ENCODE measurements at places on chromosomes 13 and 19.
A peak's percentile ranks its signal among the peaks of the same experiment; 100 is the strongest.

GRCh38 chr13:79725841-79726240 is 244.9 kb downstream of the NDFIP2 start:
- no peak for DNase-seq

GRCh38 chr13:21218351-21219035 is 42.0 kb downstream of the MRPL57 start:
- no peak for DNase-seq

GRCh38 chr13:79658333-79658975 is 177.5 kb downstream of the NDFIP2 start:
- DNase-seq = no peak

- no peak for DNase-seq
These were observed 11.9 kb upstream of the IL17D start for GRCh38 chr13:20691616-20692015.

- no peak for DNase-seq
These were observed 11.1 kb downstream of the FTL start for GRCh38 chr19:48975947-48976847.

DNA sequence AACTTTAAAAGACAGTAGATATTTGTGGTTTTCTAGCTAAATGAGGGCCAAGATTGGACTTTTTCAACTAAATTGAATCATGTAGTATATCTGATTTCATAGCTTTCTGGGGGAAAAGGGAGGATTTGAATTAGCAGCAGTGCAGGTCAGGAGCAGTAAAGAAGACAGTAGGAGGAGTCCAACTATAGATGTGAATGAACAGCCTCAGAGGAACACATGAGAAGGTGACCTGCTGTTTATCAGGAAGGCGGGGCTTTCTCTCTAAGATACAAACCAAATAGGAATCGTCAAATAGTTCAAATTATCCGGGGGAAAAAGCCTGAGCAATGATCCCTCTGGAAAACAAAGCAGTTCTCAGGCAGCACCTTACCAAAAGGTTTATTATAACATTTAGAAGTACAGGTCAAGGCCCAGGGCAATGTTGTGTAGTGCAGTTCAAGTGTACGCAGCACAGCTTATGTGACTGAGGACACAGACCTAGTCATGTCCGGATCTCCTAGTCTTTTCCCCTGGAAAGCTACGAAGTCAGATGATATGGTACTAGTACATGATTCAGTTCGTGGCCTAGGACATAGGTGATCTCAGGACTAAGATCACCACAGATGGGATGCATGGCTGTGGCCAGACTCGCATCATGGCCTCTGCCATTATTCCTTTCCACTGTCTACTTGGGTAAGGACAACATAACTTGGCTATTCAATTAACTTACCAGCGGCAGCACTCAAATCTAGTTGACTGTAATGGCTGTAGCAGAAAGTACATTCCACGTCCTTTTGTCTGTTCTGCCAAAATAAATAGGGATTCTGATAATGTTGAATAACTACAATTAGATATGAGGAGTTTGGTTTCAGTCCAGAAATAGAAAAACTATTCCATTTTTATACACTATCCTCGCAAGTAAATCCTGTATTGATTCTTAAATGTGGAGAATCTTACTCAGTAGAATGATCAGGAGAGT is 40.3 kb downstream of the MPHOSPH8 start:
- no peak for DNase-seq

DNA sequence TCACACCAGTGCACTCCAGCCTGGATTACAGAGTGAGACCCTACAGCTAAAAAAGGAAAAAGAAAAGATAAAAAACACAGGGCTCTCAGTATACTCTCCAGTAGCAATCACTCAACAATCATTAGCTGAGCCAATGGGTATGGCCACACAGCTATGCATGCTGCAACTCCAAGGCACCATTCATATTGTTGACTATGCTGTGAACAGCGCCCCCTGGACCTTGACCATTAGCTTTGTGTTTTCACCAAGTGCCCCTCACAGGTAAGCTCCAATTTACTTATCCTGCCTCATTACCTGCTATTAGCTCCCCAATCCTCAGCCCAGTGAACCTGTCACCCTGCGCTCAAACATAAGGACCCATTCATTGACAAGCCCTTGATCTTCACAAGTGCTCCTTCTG is 35.8 kb downstream of the ZIC5 start:
- no peak for DNase-seq

GRCh38 chr19:11496391-11497163 is 9.1 kb downstream of the ZNF653 start:
- peak; percentile 67 for DNase-seq

GRCh38 chr13:25990801-25991200 is 61.0 kb downstream of the SHISA2 start:
- DNase-seq = no peak

DNA sequence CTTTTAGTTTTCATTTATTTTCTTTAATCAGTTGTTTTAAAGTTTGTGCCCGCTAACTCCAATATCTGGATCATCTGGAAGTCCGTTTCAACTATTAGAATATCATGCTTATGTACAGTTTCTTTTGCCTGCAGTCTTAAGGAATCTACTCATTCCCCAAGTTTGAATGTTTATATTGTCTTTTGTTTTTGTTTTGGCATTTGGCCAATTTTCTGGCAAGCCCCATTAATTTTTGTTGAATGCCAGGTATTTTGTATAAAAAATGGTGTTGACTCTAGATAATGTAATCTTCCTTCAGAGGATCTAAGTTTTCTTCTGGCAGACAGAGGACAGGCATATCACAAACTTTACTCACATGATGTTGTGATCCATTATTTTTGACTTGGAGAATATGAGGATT is 11.1 kb upstream of the ZNF235 start:
- no peak for DNase-seq

GRCh38 chr19:54448040-54448773 is 792 bp upstream of the LENG8 start:
- DNase-seq = peak; percentile 35

- peak; percentile 32 for DNase-seq
These were observed 3.7 kb downstream of the HRC start for GRCh38 chr19:49151267-49152118.

GRCh38 chr19:39838569-39838968 is 4.6 kb upstream of the DYRK1B start:
- DNase-seq = no peak

GRCh38 chr13:99966064-99966805 is 5.3 kb downstream of the ZIC5 start:
- DNase-seq = no peak

- no peak for DNase-seq
These were observed 122.6 kb upstream of the FNDC3A start for GRCh38 chr13:48852911-48853727.

GRCh38 chr13:73870970-73871935 is 263.0 kb downstream of the KLF12 start:
- DNase-seq = no peak

DNA sequence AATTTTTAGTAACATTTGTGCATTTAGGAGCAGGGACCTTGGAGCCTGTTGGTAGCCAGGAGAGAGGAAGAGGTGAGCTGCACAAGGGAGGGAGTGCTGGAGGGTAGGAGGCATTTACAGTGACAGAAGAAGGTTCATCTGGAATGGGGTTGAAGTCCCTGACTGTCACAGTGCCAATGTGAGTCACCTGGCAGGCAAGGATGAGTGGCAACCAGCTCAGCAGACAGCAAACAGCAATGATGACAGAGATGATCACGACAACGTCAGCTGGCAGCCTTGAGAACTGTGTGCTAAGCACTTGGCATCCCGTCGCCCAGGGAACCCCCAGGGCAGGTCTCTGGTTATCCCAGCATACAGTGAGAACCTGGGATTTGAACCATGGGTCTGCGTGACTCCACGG is 2.6 kb downstream of the OR10H5 start:
- DNase-seq = no peak

- DNase-seq = peak; percentile 56
These were observed 801 bp downstream of the KCTD12 start for GRCh38 chr13:76885203-76886004.

DNA sequence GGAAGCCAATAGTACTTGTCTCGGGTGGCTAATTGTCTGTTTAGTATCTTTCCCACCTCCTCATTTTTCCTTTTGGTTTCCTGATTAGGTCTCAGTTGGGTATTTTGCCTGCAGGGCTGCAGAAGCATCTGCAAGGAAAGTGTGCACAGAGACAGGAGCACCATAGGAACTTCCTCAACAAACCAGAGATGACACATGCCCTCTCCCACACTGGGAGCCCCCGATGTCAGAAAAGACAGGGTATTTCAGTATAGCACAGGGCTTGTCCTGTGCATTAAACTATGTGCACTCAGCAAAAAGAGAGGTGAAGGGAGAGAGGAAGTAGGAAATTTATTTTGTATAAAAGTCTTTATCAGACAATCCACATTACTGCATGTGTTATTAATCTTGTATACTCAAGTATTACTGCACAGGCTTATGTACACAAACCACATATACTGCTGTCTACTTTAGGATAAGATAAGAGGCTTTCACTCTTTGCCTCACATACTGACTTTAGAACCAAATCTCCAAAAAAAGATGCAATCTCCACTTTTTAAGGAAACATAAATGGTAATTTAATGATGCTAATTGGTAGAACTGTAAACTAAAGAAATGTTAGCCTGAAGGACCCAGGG is 501.0 kb downstream of the FOXO1 start:
- DNase-seq = no peak

GRCh38 chr13:99307247-99307646 is at the start of gene GPR183:
TSS of gene GPR183 (minus strand) at chr13:99307399. CDS start at chr13:99296145, 11,254 bp downstream.
- DNase-seq = no peak

DNA sequence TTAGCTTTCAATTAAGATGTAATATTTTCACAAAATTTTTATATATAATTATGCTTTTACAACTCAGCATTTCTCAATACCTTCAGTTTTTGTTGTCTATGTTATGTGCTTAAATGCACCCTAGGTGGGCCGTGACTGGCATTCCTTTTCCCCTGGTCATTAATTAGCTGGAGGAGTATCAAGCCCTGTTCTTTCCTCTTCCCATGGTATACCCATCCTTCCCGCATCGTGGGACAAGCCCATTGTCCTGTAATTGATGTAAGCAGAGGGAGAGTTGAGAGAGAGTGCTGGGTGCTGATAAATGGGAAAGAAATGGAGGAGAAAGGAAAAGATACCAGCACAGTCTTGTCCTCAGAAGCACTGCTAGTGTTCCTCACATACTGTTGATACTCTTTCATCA is 591.7 kb downstream of the GPC6 start:
- no peak for DNase-seq

- DNase-seq = no peak
These were observed 15.2 kb downstream of the SUGP1 start for GRCh38 chr19:19305066-19305465.

- no peak for DNase-seq
These were observed 78.0 kb upstream of the GPR183 start for GRCh38 chr13:99385161-99385560.

All from activated CD8-positive, alpha-beta memory T cell treated with anti-CD3 and anti-CD28 coated beads, Interleukin-2, amount 50 U/mL, for 4 hours (primary cell).